ENCODE measurements at places on chromosomes 13 and 19.

DNA sequence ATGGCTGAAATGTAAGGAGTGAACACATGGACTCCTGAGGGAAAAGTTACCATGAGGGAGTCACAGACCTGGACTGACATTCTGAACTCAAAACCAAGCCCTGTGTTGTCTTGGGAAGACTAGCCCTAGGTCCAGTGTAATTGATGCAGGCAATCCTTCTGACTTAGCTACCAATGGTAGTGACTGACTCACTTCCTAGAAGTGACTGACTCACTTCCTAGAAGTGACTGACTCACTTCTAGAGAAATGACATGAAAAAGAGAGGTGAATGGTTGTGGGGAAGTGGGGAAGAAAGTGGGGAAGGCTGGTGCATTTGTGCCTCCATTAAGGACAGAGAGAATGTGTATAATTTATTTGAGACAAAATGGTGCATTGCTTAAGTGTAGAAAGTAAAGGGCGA lies 49.9 kb downstream of the EDNRB start:
- DNase-seq: no peak

- DNase-seq: no peak
These were observed 32.0 kb downstream of the NAXD start for GRCh38 chr13:110647365-110647737.

DNA sequence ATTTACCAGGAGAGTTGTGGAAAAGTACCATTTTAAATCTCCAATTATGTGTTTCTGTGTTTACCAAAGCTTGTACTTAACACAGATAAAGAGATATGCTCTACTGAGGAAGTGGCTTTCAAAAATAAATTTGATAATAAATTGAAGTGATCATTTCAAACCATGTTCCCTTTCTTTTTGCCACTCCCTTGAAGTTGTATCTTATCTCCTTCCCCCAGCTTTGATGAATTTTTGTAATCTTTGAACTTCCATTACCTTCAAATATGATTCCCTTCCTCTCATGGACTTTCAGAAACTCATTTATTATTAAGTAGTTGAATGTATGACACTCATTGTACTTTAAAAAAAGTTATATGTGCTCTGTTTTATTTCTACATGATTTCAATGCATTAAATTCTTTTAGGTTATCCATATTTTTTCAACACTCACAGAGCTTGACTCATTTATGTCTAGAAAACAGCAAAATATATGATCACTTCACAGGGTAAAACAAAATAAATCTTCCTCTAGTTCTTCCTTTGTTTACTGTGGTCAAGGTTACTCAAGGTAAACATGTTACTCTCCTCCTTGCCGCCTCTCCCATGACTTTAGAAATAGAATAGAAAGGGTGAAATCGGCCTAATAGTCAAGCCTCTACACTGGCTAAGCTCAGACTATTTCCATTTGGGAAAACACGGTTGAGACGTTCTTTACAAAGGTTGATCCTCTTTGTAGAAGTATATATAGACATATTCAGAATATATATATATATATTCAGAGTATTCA lies 251.2 kb upstream of the SPRY2 start:
- DNase-seq: no peak

DNA sequence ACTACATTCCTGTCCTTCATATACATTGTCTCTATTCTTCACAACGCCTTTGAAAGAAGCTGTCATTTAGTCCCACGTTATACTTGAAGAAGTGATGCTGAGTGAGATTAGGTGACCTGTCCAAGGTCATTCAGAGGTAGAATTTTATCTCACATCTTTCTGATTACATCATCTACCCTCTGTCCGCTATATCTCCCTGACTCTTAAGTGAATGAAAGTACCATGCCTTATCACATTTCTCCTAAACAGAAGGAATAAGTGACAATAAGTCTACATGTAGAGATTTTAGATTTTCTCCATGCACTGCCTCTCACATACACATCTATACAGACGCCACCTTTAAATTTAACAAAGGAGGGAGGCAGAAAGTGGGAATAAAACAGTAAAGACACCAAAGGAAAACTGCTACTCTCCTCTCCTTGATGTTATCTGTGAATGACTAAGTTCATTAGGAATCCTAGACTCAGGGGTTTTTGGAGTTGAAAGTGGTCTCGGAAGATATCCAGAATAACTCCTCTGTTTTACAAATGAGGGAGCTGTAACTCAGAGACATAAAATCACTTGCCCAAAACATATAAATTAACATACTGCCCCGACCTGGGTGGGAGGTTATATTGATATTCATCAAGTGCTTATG lies 4.9 kb upstream of the CLDN10 start:
- no peak for DNase-seq

GRCh38 chr19:10093295-10094186 lies 7.4 kb downstream of the SHFL start:
- DNase-seq: no peak

DNA sequence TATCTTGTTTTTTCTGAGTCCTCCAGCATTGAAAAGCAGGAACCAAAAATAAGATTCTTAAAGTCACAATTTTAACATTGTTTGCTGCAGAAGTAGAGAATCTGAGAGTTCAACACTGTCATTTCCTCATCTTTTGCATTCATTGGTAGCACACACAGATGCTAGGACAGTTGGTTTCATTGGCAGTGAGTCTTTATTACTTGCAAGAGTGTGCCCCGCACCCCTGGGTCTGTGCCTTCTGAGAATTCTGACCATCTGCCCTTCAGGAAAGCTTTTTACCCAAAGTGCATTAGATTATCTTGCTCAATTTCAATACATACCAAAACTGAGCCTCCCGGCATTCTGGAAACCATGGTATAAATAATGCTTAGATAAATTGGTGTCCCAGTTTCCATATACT lies 247.7 kb upstream of the SLITRK1 start:
- DNase-seq: peak; percentile 31

DNA sequence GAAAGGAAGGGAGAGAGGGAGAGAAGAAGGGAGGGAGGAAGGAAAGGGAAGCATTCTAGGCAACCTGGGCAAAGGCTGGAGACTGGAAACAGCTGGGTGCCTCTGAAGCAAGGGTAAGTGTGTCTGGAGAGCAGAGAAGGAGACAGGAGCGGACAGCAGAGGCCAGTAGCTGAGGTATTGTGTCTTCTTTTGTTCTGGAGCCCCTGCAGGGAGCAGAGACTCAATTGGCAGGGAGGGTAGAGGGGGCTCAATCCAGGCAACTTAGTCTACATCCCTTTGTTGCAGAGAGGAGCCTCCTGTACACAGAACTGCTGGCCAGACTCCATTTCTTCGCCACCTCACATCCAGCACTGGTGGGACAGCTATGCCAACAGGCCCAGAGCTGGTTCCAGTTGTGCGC lies 53.2 kb downstream of the NWD1 start:
- DNase-seq: no peak

- no peak for DNase-seq
These were observed 1303.0 kb downstream of the EFNB2 start for GRCh38 chr13:105232439-105232838.

GRCh38 chr13:112342841-112343361 lies 33.3 kb upstream of the SPACA7 start:
- DNase-seq: no peak

GRCh38 chr13:20099319-20099718 lies 61.5 kb downstream of the GJA3 start:
- DNase-seq: no peak

DNA sequence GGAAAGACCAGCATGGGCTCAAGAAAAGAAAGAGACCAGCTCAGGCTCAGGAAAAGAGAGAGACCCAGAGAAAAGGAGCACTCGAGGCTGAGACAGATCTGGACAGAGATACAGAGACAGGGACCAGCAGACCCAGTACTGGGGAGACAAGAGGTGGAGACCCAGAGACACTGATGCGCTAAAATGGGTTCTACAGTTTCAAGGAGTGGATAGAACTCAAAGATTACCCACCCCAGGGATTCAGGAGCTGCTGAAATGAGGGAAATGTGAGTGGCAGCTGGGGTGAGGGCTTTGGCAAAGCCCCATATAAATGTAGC lies 609 bp upstream of the ZSCAN18 start:
- DNase-seq: no peak

- peak; percentile 61 for DNase-seq
These were observed 204 bp upstream of the PDX1 start for GRCh38 chr13:27919659-27919933.

DNA sequence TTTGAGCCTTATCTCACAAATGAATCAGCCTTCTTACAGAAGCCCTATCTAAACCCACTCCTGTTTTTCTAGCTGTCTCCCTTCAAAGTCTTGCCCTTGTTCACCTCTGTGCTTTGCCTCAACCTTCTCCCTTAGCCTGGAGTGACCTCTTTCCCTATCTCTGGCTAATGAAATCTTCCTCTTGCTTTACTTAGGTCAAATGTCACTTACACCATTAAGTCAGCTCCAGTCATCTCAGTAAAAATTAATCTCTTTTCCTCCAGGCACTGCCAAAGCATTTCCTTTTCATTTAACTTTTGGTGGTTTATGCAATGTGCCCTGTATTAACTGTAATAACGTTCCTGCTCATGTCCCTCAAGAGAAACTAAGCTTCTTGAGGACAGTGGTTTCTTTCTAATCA lies 596.5 kb upstream of the MIR17HG start:
- no peak for DNase-seq

- DNase-seq: no peak
These were observed 607.6 kb downstream of the SLITRK1 start for GRCh38 chr13:83274679-83275078.

DNA sequence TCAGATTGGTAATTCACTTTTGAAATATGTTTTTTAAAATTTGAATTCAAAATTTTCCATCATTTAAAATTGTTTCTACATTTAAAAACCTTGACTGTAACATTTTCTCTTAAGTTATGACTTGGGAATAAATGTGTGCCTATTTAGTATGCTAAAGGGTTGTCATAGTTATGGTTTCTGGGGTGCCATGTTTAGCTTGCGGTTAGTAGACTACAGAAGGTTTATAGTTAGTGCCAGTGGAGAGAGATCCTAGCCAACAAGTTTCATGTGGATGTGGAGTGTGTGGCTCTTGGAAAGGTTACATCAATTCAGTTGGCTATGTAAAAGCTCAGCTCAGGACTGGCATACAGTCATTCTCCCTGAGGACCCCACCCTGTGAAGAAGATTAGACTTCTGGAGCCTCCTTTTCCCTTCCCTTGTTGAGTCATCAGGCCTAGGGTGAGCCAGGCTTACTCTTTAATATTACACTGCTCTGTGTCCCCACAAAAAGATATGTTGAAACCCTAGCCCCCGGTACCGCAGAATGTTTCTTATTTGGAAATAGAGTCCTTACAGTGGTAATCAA lies 20.4 kb downstream of the LMO7 start:
- DNase-seq: no peak

DNA sequence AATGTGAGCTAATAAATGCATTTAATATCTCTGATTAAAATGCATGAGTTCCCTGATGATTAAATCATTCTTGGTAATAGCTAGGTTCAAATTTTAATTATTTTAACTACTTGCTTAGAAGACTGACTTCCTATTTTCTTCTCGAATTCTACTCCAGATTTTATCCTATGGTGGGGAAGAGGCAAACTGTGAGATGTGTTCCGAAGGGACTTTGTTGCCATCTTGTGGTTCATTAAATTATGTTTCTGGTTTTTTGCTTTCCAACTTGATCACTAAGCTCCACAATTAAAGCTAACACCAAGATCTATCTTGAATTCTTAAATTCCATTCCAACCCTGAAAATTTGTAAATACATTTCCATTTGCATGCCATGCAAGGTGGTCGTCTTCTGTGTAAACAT lies 538.4 kb upstream of the PCDH20 start:
- peak; percentile 18 for DNase-seq

DNA sequence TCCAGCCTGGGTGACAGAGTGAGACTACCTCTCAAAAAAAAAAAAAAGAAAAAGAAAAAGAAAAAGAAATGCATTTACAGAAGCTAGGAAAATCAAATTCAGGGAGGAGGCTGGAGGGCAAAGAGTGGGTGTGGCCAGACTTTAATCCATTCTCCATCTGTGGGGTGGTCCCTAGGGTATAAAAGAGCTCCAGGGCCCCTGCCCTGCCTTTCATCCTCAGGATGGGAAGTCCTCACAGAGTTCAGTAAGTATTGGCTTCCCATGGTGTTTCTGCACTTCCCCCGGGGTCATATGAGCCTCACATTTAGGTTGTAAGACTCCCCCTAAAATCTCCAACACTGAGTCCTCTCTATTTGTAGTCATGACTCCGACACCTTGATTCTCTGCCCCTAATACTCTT lies 33.0 kb downstream of the DPRX start:
- DNase-seq: no peak

GRCh38 chr13:52896827-52897659 lies 48.6 kb upstream of the PCDH8 start:
- peak; percentile 35 for DNase-seq

GRCh38 chr13:95707035-95707434 lies 30.1 kb downstream of the DNAJC3 start:
- no peak for DNase-seq

DNA sequence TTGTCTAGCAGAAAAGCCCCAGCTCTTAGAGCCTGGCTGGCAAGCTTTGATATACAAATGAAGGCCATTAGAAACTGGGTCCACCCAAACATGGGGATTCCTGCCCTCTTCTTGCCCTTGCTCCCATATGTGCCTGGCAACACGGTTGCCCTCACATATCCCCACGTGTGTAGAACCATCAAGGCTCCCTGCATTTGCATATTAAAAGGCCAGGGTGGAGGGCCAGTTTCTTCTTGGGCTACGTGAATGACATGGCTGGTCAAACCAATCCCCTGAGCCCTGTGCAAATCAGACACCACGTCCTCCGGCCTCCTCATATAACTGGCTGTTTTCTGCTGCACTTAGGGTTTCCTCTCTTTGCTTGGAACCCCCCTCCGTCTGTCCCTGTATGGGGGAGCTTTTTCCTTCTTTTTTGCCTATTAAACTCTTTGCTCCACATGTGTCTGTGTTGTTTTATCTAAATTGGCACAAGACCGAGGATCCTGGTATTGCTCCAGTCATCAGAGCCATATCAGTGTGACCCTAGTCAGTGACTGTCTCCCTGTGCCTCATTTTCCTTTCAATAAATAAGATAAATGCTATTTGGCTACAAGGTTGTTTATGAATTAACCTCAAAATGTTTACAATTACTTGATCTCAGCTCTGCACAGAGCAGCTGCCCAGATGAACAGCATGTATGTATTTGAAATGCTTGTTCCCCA lies 30.3 kb upstream of the CEACAM1 start:
- no peak for DNase-seq

- no peak for DNase-seq
These were observed at the start of gene NKPD1 for GRCh38 chr19:45160870-45161737. Gene NKPD1, minus strand, starts transcription at chr19:45160982. Its CDS starts 832 bp downstream, at chr19:45160150.

DNA sequence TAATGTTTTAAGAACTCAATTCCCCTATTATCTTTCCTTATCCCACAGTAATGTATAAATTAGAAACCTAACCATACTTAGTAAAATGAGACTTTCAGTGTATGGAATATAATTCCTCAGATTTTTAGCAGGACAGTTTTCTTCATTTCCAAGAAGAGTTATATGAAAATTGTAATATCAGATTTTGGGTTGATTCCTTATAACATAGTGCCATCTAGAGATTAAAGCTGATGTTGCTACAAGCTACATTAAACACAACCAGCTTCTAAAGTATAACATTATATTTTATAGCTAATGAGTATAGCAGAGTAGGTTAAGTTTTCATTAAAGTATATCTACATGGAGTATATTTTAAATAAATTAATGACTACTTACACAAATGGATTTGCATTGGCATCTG lies 99.7 kb upstream of the MIR17HG start:
- DNase-seq: no peak

Measured in NCI-H1694 (cell line).